NCI-H1694 treated with DMSO at 0.1 percent for 48 hours (cell line): ENCODE measurements at places on chromosomes 16 and 17.
A peak's percentile ranks its signal among the peaks of the same experiment; 100 is the strongest.

DNA sequence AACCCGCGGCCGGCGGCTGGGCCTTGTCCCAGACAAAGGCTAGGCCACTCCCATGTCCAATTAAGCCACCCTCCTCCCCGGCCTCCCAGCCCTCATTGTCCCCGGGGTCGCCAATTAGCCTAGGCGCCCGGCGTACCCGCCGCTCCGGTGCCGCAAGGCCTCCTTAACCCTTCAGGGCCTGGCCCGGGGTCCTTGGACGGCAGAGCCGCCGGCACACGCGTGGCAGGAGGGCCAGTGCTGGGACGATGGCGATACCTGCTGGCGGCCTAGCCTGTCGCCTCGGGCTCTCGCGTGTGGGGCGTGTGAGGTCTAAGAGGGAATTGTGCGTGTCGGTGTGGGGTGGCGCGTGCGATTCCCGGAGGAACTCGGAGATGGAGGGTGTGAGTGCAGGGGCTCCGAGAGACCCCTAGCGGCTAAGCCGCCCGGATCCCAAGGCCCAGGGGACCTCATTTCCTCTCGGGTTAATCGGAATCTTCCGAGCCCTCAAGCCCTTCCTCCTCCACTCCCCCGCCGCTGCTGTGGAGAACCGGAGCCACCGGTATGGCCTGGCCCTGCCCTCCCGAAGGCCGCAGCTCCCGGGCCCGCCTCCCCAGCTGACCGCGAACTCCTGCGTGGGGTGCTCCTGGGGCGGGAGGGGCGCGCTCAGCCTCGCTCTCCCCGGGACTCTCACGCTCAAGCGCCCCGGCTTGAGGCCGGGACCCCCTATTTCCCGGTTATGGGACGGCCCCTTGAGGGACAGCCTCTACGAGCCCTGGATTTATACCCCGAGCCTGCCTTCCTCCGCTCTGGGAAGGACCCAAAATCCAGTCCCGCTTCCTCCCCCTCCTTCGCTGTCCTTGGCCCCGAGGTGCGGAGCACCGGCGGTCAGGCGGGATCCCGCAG is 11.9 kb downstream of the TBX2 start:
- DNase-seq: no peak

GRCh38 chr17:49995055-49995738 is at the start of gene DLX3:
DLX3 (minus strand) TSS chr17:49995224; CDS start chr17:49994998, 226 bp downstream.
- peak; percentile 89 for DNase-seq

DNA sequence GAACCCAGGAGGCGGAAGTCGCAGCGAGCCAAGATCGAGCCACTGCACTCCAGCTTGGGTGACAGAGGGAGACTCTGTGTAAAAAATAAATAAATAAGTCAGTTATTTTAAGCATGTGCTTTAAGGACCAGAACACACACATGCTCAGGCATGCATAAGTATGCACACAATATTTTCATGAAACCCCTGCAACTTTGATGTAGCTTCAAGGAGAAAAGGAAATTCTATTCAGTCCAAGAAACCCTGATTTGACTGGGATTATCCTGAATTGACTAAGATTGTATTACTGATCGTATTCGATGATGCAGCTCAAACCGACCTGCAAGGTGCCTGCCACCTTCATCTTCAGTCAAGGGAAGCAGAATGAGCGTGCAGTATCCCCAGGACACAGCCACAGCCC is 841 bp downstream of the TEKT5 start:
- no peak for DNase-seq

GRCh38 chr17:33324736-33325135 is 31.6 kb upstream of the ASIC2 start:
- no peak for DNase-seq

- no peak for DNase-seq
These were observed 688.2 kb upstream of the SOX9 start for GRCh38 chr17:71432378-71433315.
